ENCODE measurements at places on chromosomes 2 and 18.

GRCh38 chr2:963876-964275 is 13.2 kb downstream of the SNTG2 start:
- DNase-seq, result no peak

DNA sequence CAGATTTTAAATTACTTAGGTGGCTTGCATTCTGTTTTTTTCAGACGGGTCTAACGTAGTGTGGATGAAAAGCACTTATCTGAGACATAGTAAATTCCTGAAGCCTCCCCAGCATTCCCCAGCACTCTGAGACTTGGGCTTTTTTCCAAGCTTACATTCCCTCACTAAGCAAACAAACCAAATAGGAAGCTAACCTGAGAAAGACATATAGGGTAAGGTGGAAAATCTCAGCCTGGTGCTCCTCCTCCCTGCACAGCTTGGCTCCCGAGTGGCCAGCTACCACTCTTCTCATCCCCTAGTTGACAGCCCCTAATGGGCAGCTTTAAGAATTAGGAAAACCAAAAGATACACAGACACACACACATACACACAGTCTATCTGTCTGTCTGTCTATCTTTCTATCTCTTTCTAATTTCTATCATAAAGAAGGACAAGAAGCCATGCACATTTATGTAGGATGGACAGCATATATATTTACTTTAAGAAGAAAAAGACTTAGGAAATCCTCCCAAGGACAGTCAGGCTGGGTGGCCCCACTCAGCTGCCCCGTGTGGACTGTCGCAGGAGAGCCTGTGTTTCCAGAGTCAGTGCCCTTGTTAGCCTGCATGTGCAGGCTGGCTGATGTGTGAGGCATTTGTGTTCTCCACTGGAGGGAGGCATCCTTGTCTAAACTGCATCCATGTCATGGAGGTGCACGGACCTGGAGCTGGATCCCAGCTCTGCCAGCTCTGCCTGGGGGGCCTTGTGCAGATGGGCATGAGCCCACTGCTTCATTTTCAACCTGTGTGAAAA is 8.2 kb downstream of the CNNM3 start:
- DNase-seq, result no peak

DNA sequence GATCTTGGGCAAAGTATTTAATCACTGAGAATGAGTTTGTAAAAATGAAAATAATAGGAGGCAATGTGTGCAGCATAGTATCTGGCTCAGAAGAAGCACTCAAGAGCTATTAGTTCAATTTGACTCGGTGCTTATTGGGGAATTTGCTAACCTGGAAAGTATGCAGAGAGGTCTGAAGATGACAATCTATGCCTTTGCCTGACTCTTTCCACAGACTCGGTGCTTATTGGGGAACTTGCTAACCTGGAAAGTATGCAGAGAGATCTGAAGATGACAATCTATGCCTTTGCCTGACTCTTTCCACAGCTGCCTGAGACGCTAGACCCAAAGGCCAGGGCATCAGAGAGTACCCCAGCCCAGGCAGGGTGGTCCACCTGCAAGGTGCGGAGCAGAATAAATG is 12.2 kb upstream of the SH3BP4 start:
- no peak for DNase-seq

DNA sequence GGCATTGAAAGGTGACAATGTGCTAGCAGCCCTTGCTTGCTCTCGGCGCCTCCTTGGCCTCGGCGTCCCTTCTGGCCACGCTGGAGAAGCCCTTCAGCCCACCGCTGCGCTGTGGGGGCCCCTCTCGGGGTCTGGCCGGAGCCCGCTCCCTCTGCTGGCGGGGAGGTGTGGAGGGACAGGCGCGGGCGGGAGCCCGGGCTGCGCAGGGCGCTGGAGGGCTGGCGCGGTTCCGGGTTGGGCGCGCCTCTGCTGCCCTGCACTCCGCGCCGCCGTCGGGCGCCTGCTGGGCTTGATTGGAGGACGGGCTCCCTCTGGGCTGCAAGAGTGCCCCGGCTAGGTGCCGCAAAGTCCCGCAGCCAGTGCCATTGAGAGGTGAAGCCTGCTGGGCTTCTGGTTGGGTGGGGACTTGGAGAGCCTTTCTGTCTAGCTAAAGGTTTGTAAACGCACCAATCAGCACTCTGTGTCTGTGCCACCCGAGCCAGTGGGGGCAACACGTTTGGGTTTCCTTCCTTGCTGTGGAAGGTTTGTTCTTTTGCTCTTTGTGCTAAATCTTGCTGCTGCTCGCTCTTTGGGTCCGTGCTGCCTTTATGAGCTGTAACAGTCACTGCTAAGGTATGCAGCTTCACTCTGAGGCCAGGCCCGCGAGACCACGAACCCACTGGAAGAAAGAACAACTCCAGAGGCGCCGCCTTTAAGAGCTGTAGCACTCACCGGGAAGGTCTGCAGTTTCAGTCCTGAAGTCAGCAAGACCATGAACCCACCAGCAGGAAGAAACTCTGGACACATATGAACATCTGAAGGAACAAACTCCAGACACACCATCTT is 14.8 kb upstream of the IMP4 start:
- no peak for DNase-seq

GRCh38 chr18:39946623-39947061 is 2008.4 kb upstream of the PIK3C3 start:
- no peak for DNase-seq

DNA sequence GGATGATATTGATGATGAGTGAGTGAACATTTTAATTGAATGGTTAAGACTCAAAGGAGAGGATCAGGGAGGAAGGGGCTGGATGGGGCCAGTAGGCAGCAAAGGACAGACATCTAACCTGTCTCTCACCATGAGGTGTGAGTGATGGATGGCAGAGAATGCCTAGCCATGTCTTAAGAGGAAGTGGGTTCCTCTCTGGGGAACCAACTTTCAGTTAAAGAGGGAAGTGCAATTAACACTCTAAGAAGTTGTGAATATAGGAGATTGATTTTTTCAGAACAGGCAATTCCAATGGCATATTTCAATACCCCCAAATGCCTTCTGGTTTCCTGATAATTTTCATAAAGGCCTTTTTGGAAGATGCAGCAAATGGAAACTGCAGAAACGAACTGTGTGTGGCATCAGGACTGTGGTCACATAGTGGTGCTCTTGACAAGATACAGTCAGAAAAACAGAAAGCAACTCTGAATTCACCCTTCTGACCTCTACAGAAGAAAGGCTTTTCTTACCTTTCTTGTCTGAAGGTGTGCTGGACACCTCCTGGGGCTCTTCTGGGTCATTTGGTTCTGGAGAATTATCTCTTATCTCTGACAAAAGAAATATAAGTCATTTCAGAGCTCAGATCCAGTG is 10.2 kb downstream of the SP110 start:
- DNase-seq, result no peak

GRCh38 chr2:2523461-2524347 is 192.6 kb upstream of the MYT1L start:
- no peak for DNase-seq

DNA sequence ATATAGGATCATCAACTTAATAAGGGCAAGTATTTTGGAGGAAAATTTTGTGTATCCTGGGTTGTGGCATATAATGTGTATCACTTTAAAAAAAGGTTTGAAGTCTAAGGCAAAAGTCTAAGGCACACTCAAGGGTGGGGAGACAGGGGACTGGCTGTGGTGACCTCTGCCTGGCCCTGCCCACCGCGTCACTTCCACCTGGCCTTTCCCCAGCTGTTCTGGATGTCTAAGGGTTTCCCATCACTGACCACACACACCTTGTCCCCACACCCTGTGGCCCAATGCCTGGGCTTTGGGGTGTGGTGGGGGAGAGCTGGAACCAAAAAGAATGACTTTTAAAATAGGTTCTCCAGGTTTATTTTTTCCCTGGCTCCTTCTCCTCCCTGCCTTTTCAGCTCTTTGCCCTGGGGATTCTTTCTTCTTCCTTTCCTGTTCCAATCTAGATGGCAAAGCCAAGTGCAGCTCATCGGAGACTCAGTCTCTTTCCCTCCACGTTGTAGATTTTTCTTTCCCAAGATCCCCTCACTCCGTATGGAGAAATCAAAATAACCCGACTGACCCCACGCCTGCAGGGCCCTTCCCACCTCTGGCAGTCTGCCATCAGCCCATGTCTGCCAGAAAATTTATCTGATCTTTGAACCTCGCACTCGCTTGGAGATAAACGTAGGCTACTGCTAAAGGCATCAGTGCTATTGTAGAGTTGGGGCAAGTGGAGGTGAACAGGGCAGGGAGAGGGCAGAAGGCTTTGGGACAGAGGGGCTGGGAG is 257.2 kb downstream of the DYSF start:
- DNase-seq, result no peak
